ENCODE measurements at places on chromosomes 6 and 20.

DNA sequence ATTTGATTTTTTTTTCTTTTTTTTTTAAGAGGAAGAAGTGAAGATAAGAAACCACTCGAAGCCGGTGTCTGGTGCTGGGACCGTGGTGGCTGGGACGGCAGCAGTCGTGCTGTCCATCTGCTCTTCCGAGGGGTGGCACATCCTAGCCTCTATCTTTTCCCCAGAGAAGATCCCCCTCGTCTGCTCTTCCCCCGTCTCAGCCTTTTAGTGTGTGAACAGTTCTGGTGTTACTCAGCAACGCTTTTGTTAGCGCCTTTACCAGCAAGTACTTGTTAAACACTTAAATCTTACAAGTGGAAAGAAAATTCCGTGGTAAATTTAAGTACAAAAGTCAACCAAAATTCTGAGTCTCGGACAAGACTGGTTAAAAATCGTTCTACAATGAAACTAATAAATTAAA, 90.1 kb downstream of the RSPH3 start:
- DNase-seq, result no peak

GRCh38 chr20:3404402-3404801, 3.1 kb downstream of the DNAAF9 start:
- DNase-seq, result no peak

DNA sequence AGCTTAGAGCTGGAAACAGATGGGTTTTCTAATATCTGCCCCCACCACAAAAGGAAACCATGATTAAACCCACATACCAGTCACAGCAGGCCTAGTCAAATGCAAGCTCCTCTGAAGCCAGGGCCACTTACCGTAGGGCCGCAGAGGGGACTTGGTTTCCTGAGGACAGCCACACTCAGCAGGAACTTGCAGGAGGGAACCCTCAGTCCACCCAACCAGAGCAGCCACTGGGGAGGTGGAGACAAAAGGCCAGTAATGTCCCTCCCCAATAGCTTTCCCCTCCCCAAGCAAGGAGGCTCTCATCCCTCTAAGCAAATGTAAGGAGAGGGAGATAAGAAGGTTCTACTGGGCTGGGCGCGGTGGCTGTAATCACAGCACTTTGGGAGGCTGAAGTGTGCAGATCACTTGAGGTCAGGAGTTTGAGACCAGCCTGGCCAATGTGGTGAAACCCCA, 384.4 kb upstream of the JARID2 start:
- DNase-seq, result peak; percentile 56

GRCh38 chr20:35284267-35284991, at the start of gene EIF6:
TSS of gene EIF6 (minus strand) at chr20:35284772. CDS start at chr20:35284487, 285 bp downstream.
- DNase-seq, result peak; percentile 72

DNA sequence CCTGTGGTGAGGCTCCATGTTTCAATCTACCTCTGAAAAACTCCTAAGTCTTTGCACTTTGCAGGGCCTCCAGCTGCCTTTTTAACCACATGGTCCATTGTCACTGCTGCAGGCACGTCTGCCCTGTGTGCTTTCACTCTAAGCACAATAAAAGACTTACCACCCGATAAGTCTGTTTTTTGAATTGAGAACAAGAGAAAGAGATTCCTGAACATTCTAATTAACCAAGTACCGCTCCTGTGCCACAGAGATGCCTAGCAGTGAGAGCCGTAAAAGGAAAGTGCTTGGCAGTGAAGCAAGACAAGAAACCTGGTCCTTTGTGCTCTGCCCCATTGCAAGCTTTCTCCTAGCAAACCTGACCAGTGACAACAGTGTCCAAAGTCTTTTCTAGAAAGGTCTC, 487.6 kb upstream of the FLRT3 start:
- DNase-seq, result no peak

- no peak for DNase-seq
Measured at GRCh38 chr20:40980106-40980827, 48.4 kb upstream of the TOP1 start.

GRCh38 chr20:13105864-13106457, 97.2 kb downstream of the SPTLC3 start:
- DNase-seq, result peak; percentile 34

- DNase-seq, result no peak
Measured at GRCh38 chr20:48738399-48739304, 89.1 kb downstream of the PREX1 start.

DNA sequence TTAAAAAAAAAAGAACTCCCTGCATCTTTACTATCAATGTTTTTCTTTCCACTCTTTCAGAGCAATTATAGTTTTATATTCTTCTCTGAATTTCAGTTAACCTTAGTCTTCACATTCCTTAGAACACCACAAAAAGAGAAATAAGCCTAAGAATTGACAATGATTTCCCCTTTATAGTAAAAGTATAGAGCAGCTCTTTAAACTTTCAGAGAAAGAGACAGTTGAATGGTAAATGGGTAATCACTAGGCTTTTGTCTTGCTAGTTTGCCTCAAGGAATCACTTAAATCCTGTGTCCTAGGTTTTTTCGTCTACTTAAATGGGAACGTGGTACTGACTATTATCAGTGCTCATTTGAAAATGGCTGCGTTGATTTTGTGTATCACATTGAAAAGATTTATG, 31.8 kb downstream of the SLX4IP start:
- no peak for DNase-seq

- no peak for DNase-seq
Measured at GRCh38 chr6:97630604-97631003, 347.6 kb upstream of the MMS22L start.

- DNase-seq, result no peak
Measured at GRCh38 chr6:121076119-121076518, 258.2 kb downstream of the TBC1D32 start.

GRCh38 chr6:236519-236918, 55.8 kb upstream of the DUSP22 start:
- no peak for DNase-seq

- DNase-seq, result no peak
Measured at GRCh38 chr20:36147690-36148089, 6.8 kb upstream of the EPB41L1 start.

DNA sequence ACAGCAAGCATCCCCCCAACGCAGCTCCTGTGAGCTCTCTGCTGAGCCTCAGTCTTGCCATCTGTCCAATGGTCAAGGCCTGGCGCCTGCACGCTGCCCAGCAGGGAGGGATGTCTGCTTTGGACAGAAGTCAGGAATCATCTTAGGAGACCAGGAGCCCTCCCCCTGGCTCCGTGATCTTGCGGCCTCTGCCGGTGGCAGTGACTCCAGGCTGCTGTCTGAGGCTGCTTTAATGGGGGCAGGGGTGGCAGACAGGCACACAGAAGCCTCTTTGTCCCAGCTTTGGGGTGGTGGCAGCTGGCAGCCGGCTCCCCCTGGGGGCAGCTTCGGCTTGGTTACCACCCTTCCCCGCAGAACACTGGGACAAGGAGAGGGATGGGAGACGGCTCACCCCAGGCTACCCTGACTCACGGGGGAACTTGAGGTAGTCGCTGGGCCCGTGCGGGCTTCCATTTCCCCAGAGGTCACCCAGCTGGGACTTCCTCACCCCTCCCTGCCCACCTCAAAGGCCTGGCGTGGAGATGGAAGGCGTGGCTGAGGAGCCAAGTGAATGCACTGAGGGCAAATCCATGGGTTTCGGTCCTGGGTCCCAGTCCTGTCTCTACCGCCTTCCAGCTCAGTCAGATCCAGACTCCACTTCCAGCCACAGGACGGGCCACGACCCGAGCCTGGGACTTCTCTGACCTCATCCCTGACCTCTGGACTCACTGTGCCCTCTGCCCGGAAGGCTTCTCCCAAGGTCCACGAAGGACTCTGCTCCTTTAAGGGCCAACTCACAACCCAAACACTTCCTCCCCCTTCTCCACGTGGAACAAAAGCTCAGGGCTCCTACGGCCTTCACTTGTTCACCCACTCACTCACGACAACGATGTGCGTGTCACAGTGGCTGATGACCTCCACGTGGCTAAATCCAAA, 14.8 kb downstream of the PEDS1 start:
- no peak for DNase-seq

GRCh38 chr20:1946762-1947534, 46.9 kb downstream of the PDYN start:
- no peak for DNase-seq

- DNase-seq, result no peak
Measured at GRCh38 chr20:62925076-62925419, 1.3 kb downstream of the DIDO1 start.

Measured in Jurkat, Clone E6-1 (cell line).